ENCODE measurements at places on chromosomes 1 and 21. TPM values are rescaled to one million over a fixed set of nuclear protein-coding genes. Genes with fewer than 3 reads are reported as not detected.

Gene NCAM2
- polyA plus RNA-seq, result 0.61 TPM

Gene OXCT2
- 1.5 TPM for polyA plus RNA-seq

Gene SLAMF7
- 2.1 TPM for polyA plus RNA-seq

Gene PKLR
- not detected for polyA plus RNA-seq

Gene SPATA46
- polyA plus RNA-seq, result not detected

Gene CHIT1
- not detected for polyA plus RNA-seq

Gene CDA
- 6.0 TPM for polyA plus RNA-seq

Gene CFHR4
- polyA plus RNA-seq, result not detected

Gene CLIC4
- polyA plus RNA-seq, result 53.5 TPM

Gene LENEP
- polyA plus RNA-seq, result not detected

Gene PSRC1
- polyA plus RNA-seq, result 11.2 TPM

Gene FMO3
- 1.2 TPM for polyA plus RNA-seq

Gene KIRREL1
- 4.3 TPM for polyA plus RNA-seq

Gene TNNT2
- 12.0 TPM for polyA plus RNA-seq

Gene HAO2
- not detected for polyA plus RNA-seq

Gene GSTM1
- 0.23 TPM for polyA plus RNA-seq

Gene PWP2
- polyA plus RNA-seq, result 2.4 TPM

Gene BGLAP
- polyA plus RNA-seq, result not detected

Gene CD2
- 9.8 TPM for polyA plus RNA-seq

Gene FHAD1
- polyA plus RNA-seq, result 0.38 TPM

Gene DCAF8
- 39.4 TPM for polyA plus RNA-seq

Gene CELF3
- 4.3 TPM for polyA plus RNA-seq

Gene PGLYRP3
- polyA plus RNA-seq, result not detected

Gene HNRNPCL1
- not detected for polyA plus RNA-seq

Gene PRPF38A
- polyA plus RNA-seq, result 15.1 TPM

Gene FAM151A
- polyA plus RNA-seq, result not detected

Gene TAL1
- 1.5 TPM for polyA plus RNA-seq

Gene CD48
- polyA plus RNA-seq, result 8.4 TPM

Gene EXO5
- polyA plus RNA-seq, result 3.6 TPM

Gene ITPKB
- 5.4 TPM for polyA plus RNA-seq

Gene EGLN1
- polyA plus RNA-seq, result 13.1 TPM

Gene KCNE1
- polyA plus RNA-seq, result 0.13 TPM

Gene HTR6
- polyA plus RNA-seq, result not detected
